Stimulated activated CD4-positive, alpha-beta T cell treated with anti-CD3 and anti-CD28 coated beads, Interleukin-4, amount 100 ng/mL, for 48 hours (primary cell): ENCODE measurements at places on chromosomes 1 and 21.

DNA sequence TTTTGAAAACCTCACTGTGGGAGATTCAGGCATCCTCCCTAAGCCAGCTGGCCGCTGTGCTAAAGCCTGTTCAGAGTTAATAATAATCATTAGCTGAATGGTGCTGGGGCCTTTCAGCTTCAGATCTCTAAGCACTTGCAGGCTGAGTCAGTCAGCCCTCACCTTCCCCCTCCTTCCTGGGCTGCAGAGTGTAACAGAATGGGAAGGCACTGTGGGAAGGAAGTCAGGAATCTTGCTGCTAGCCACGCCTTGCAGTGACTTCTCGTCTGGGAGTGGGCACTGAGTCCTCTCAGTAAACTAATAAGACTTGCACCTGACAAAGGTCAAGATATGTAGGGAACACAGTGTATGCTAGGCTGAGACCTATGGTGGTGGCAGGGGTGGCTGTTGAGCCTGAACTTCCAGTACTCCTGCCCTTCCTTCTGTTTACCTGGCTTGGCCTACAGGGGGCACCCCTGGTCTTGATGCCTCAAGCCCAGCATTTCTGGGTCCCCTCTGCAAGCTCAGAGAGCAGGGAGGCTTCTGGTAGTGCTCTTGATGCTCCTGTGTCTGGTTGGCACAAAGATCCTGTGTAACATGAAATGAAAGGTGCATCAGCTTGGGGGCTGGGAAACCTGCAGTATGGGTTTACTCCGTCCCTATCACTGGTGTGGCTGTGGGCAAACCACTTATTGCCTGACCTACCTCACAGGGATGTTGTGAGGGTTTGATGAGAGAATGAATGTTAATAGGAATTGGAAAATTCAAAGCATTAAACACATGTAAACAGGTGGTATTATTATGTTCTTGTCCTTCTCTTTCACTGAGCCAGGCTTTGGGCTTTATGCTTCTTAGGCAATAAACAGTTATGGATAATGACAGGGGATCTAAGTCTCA, 6.0 kb downstream of the CYB561D1 start:
- no peak for DNase-seq

DNA sequence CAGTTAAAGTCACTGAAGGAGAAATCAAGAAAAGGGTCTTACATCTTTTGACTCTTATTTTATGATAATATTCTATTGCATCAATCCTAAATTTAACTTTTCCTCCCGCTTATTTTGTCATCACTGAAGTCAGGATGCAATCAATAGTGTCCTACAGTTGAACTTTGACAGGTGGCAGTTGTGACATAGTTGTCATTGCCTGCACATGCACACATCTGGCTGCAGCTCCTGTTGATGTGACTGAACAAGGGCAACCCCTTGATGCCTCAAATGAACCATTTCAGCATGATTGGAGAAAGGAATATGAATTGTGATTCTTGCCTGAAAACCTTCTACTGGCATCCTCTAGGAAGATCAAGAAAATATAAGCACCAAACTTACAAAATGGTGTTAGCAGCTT, 157.7 kb downstream of the NTNG1 start:
- DNase-seq: no peak

DNA sequence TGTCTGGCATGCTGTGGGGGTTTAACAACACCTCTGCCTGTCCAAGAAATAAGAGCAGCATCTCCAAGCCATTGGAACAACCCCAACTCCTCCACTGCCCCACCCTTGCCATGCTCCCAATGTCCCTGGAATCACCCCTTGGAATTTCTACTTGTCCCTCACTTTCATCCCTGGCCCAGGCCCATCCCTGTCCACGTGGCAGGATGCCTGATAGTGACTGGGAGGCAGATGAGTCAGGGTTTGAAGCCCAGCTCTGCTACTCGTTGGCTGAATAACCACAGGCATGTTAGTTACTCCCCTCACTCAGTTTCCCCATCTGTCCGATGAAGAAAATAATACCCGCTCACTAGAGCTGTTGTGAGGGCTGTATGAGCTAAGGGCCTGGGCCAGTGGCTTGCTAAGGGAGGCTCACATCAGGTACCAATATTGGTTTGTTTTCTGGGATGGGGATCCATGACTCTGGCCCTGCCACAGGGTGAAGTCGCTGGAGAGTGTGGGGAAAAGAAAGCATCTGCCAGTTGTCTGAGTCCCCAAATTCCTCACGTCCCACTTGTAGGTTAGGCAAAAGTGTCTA, 99.4 kb upstream of the TLR5 start:
- no peak for DNase-seq

DNA sequence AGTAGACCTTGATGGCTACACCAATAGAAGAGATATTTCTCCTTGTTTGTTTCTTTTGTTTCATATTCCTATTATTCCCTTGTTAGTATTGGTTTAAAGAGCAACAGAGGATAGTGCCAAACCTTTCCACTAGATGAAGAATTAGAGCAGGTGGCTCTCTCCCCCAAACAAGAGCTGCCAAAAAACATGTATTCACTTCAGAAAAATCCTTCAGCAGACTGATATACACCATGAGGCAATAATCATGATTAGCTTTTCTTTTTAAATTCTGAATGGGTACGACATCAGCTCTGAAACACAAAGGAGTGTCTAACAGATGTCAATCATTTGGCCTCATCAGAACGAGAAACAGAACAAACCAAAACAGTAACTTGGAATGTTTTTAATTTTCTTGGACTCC, 67.3 kb upstream of the MAP10 start:
- no peak for DNase-seq

DNA sequence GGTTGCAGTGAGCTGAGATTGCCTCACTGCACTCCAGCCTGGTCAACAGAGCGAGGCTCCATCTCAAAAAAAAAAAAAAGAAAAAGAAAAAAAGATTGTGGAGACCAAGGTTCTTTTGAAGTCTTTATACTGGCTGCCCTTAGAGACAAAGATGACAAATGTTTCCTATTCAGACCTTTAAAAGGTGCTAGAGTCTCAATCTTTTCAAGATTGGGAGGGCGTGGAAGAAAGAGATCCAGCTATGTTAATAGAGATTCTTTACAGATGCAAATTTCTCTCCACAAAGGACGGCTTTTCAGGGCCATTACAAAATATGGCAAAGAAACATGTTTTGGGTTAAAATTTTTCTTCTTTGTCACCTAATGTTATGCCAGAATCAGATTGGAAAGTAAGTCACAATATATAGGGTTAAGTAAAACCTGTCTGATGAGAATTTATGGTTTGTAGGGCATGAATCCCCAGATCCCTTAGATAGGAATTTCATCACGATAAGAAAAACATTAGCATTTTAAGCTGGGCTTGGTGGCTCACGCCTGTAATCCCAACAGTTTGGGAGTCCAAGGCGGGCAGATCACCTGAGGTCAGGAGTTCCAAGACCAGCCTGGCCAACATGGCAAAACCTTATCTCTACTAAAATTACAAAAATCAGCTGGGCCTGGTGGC, 13.0 kb upstream of the MORC3 start:
- no peak for DNase-seq

DNA sequence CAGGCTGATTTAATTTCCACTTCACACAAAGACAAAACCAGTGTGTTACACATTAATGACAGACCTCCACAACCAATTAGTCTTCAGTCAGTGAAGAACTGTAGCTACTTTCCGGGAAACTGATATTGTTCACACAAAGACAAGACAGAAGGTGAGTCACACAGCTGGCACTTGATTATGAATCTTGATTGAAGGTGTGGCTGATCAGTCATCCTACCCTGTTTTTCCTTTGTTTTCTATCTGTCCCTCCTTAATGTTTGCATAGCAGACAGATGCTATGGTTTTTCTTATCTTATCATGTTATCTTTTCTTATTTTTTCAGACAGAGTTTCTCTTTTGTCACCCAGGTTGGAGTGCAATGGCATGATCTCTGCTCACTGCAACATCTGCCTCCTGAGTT, 185.1 kb upstream of the GREM2 start:
- no peak for DNase-seq

GRCh38 chr21:29176471-29177120, 46.2 kb downstream of the MAP3K7CL start:
- no peak for DNase-seq

- DNase-seq: no peak
These were observed 164.4 kb downstream of the NTPCR start for GRCh38 chr1:233114860-233115259.

GRCh38 chr21:27371115-27371974, 404.5 kb upstream of the ADAMTS5 start:
- DNase-seq: no peak

DNA sequence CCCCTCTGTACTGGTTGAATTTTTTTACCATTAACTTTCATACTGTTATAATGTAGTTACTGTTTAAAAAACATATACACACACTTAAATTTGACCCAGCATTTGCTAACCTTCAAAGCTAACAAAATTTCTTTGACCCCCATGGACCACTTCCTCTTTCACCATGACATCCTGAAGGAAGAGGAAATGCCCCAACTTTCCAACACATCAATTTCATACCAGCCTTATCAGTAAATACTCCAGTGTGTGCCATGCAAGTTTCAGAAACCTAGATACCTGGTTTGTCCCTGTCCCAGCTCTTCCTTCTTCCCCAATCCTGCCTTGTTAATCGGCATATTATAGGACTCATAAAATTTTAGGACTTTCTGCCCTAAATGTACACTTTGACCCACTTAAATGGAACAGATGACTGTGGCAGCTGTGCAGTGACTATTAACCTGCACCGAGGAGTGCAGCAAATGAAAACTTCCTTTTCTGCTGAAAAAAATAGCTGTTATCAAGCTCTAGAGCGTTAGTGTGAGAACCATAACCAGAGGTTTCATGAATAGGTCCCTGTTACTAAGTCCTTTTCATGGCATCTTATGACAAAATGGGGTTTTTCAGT, 54.1 kb downstream of the DTL start:
- no peak for DNase-seq

DNA sequence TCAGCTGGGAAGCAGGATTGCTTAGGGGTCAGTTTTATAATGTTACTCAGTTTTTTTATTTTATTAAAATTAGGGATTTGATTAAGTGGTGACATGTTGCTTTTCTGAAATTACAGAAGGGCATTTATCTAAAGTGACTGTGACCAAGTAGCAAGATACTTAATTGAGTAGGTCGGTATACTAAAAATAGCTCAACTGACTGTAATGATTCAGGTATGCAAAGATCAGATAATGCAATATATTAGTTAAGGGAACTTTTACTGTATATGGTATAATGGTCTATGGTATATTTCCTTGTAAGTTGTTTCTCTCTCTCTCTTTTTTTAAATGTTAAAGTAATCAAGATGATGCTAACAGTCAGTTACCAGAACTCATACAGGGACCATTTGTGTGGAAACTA, 26.2 kb downstream of the RLF start:
- no peak for DNase-seq

DNA sequence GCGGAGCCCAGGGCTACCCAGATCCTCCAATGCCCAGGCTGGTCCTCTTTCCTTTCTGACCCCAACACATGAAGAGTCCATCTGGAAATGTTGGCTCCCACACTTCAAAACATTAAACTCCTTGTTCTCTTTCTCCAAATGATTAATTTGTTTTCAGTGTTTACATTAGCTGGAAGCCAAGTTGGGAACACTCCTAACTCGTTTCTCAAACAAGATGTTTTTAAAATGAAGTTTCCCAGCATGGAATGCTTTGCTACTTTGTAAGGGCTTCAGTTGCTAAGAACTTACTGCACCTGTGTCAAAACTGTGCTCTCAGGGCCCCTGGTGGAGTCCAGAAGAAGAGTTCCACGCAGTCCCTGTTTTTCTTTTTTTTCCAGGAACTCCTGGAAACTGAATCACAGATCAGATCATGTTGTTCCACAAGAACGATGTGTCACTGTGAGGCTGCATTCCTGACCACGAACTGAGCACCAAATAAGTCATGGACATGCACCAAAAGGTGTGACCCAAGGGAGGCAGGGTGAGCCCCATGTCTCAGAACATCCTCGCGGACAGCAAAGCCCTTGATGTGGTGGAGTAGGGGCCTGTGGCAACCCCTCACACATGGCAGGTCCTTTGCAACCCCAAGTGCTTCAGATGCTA, 257.3 kb downstream of the KCNJ6 start:
- DNase-seq: no peak

- no peak for DNase-seq
These were observed 127.8 kb downstream of the OSBPL9 start for GRCh38 chr1:51744506-51745303.

GRCh38 chr1:21262293-21263051, 27.8 kb downstream of the ECE1 start:
- no peak for DNase-seq

DNA sequence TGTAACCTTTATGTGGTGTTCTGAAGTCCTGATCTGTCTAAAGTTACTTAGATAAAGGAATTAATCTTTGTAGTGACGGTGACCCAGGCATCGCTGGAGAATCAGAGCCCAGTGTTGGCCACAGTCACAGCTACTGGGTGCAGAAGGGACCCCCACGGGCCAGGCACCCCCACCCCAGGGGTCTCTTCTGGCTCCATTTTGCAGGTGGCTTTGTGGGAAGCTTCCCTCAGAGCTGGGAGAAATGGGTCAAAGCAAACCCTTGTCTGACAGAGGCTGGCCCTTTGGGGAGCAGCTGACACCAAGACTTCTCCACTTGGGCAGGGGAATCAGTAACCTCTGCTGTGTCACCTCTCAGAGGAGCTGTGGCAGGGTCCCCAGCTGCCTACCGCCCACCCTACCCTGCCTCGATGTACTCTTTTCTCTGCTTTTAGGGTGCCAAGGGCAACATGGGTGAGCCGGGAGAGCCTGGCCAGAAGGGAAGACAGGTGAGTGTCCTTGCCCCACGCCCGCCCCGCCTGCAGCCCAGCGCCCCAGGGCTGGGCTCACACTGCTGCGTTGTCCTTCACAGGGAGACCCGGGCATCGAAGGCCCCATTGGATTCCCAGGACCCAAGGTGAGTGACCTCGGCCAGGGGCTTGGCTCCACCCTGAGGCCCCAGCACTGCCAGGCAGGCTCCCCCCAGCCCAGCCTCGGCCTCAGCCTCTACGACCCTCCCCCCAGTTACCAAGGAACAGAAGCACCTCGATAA, 17.7 kb downstream of the COL6A2 start:
- no peak for DNase-seq

GRCh38 chr1:5430136-5430535, 562.1 kb downstream of the NPHP4 start:
- DNase-seq: no peak

DNA sequence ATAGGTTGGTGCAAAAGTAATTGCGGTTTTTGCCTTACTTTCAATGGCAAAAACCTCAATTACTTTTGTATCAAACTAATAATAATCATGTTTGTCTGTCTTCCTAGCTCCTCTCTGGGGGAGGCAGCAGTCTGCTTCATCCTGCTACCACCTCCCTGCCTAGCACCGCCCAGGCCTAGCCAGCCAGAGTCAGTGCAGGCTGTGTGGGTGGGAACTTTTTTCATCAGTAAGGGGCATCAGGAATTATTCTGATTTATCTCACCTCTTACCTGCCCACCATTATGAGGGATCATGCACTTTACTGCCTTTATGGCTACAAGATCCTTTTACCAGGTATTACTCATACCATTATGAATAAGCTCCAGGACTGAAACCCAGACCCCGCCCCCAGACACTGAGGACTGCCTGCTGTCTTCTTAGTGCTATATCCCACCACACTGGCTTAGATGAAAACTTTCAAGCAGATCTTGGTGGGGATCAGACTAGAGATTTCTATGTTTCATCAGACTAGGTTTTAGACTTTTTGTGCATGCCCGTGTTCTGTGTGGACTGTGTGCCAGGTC, 116.4 kb downstream of the PBX1 start:
- no peak for DNase-seq

GRCh38 chr1:26574719-26575251, 45.2 kb downstream of the RPS6KA1 start:
- no peak for DNase-seq

- DNase-seq: no peak
These were observed 6.7 kb downstream of the PIK3CD start for GRCh38 chr1:9658199-9658598.
